Stimulated activated CD8-positive, alpha-beta memory T cell treated with anti-CD3 and anti-CD28 coated beads, Interleukin-15, amount 100 ng/mL, for 24 hours (primary cell): ENCODE measurements at places on chromosomes 6 and 20.

GRCh38 chr20:32893263-32894025 is 34.7 kb downstream of the EFCAB8 start:
- DNase-seq: no peak

DNA sequence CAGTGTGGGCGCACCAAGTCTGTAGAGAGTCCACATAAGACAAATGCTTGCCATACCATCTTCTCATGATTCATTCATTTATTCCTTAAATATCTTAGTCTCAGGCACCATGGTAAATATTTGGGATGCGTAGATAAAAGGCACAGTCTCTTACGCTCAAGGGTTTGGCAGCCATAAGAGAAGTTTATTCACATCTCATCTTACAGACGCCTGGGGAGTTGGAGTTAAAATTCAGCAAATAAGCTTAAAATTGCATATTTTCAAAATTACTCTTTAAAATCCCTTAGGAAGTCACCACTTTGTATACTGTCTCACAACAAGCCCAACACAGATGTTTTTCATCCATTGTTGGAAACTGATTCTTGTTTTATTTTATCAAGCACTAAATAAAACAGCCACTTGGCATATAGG is 363.3 kb downstream of the KIF16B start:
- DNase-seq: no peak

DNA sequence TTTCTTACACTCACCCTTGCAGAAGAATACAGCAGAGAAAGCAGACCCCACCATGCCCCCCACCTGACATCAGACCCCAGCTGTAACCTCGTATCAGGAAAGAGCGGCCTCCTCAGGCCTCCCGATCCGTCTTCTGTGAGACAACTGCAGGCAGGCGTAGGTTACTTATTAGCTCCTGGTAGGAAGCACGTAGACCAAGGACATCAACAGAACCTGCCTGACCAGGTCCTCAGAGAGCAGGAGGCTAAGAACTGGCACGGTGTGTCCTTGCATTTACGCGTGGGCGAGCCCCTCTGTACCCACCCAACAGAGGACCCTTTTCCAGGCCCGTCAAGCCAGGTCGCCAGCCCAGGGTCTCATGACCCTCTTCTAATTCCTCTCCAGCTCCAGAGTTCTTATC is 51.0 kb downstream of the ABHD12 start:
- DNase-seq: no peak

DNA sequence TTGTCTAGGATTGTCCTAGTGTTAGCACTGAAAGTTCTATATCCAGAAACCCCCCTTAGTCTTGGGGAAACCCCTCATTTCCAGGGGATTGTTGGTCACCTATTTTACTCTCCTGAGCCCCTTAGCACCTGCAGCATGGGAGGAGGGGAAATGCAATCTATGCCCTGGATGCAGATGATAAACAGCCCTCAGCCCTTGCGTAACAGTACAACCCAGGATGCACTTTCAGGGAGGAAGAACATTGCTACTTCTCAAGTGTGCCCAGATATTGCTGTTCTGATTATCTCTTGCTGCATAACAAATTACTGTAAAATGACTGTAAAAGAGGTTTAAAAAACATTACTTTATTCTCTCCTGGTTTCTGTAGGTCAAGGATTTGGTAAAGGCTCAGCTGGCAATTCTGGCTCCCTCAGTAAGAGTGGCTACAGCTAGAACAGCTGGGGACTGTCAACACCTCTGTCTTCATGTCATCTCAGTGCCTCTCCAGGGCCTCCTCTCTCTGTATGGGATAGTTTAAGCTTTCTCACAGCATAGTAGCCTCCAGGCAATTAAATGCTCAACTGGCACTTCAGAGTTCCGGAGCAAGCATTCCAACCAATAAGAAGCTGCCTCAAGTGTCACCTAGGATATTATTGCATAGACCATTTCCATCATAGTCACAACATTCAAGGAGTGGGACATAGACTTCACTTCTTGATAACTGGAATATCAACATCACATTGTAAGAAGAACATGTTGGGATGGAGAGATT is 117.8 kb upstream of the FOXO3 start:
- no peak for DNase-seq

DNA sequence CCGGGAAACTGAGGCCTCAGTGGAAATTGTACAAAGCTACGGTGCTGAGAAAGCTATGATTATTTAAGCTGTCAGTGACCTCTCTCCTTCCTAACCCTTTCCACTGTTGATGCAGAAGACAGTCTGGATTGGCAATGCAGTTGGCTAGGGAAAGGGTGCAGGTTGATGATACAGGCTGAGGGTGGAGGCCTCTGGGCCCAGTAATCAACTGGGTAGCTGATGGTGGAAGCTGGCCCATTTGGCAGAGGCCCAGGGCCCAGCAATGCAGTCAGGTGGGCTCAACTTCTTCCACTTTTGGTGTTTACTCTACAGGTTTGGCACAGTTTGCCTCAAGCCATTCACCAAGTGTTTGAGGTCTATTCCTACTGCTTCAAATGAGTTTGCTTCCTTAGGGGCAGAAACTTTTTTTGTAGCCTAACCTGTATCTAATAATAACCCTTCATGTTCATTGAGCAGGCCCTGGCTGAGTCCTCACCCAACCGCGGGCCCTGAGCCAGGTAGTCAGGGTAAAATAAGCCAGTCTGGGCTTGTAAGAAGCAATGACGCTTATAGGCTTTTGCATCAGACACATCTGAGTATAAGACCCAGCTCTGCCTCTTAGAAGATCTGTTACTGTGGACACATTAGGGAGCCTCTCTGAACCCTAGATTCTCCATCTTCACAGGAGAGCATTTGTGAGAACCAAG is 12.1 kb downstream of the BCL2L1 start:
- no peak for DNase-seq

- DNase-seq: no peak
Measured at GRCh38 chr6:15521582-15521981, 141.2 kb downstream of the DTNBP1 start.

DNA sequence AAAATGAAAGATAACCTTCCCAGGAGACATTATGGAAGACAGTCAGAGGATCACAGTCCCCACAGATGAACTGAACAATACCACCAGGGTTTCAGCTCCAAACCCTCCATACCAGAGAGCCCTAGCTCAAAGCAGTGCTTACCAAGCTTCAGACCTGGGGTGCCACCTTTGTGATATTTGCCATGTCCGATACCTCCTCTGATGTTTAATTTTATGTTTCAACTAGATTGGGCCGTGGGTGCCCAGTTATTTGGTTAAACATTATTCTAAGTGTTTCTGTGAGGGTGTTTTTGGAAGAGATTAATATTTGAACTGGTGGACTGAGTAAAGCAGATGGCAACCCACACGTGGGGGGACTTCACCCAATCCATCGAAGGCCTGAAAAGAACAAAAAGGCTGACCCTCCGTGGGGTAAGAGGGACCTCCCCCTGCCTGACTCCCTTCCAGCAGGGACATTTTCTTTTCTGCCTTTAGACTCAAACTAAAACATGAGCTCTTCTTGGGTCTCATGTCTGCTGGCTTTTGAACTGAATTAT is 11.8 kb downstream of the SCML4 start:
- no peak for DNase-seq

DNA sequence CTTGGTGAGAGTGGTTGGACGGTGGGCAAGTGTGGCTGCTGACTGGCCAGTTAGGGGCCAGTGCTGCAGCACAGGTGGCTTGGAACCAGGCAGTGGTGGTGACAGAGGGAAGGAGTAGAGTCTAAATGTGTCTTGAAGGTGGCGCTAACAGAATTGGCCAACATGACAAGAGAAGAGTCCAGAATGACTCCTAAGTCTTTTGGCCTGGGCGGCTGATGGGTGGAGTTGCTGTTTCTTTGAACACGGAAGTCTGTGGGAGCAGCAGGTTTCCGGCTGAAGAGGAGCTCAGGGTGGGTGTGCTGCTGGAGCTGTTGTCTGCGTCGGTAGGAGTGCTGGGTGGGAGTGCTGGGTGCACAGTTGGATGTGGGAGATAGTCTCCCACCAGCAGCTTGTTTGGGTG is 10.1 kb downstream of the LSM14B start:
- DNase-seq: no peak

DNA sequence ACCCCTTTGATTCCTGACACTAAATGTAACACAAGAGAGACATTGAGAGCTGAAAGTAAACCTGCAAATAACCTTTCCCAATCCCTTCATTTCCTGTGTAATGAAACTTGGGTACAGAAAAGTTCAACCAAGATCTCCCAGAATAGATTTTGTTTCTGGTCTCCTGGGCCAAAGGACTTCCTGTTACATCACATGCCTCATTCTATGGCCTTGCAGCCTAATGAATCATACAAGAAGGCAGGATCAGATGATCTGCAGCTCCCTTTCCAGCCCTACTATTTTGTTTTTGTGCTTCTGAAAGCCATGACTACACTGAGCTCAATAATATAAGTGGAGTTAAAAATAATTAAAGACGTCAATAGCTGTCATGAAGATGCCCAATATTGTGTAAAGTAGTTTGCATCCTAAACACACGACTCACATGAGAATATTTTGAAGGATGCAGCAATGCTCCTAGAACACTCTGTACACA is 73.4 kb upstream of the NOX3 start:
- no peak for DNase-seq

GRCh38 chr20:20447196-20447595 is 79.3 kb downstream of the INSM1 start:
- DNase-seq: no peak

DNA sequence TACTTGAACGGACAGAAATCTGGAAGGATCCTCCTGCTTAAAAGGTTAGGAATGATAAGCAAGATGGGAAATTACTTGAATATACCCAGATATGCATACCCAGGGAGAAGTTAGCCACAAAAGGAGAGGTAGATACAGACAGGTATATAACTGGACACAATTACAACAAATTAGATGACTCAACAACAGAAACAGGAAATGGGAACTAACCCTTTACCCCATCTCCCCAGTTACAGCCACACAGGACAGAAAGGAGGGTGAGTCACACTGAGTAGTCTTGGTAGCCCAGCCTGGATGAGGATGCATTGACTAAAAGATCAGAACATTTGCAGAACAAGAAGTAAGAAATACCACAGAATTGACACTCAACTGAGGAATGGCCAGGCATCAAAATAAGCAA is 61.2 kb downstream of the C6orf52 start:
- DNase-seq: no peak

- no peak for DNase-seq
Measured at GRCh38 chr6:10305790-10306415, 109.0 kb downstream of the TFAP2A start.

GRCh38 chr6:13664703-13665352 is 46.8 kb downstream of the RANBP9 start:
- DNase-seq: no peak

DNA sequence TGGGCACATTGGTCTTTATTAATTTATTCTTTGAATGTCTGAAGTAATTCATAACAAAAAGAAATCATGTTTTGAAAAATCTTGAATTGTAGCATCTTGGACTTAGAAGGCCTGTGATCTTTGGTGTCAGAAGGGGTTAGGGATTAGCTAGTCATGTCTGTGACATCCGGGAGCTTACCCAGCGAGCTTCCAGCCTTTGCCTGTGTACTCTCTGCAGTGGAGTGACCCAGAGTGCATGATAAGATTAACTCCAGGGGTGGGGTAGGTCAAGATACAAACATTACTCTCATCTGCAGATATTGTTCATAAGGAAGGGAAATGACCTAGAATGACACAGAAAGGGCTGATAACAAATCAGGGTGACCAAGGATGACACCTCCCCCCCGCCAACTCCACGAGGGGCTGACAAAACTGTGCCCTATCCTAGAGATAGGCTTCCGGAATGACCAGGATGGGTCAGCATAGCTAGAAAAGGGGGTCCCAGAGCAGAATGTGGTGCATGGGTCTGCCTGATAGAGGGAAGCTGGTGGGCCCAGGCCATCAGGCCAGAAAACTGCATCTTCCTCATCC is 56.6 kb upstream of the BLCAP start:
- no peak for DNase-seq

- no peak for DNase-seq
Measured at GRCh38 chr20:49293122-49293521, 15.3 kb upstream of the ZNFX1 start.

- no peak for DNase-seq
Measured at GRCh38 chr6:106253731-106254130, 71.8 kb downstream of the ATG5 start.

GRCh38 chr6:148775161-148775560 is 28.3 kb downstream of the UST start:
- no peak for DNase-seq
